ENCODE measurements at places on chromosomes 3 and 15. TPM values are rescaled to one million over a fixed set of nuclear protein-coding genes. Genes with fewer than 3 reads are reported as not detected.
A peak's percentile ranks its signal among the peaks of the same experiment; 100 is the strongest.

DNA sequence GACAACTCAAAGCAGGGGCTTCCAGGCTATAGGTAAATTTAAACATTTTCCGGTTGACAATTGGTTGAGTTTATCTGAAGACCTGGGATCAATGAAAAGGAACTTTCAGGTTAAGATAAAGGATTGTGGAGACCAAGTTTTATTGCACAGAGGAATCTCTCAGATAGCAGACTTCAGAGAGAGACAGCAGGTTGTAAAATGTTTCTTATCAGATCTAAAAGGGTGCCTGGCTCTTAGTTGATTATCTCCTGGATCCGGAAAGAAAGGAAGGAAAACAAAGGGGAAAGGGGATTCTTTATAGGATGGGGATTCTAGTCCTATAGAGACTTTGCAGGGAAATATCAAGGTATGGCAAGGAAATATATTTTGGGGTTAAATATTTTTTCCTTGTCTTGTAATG, 951.3 kb upstream of the SEMA6D start:
- no peak for DNase-seq

GRCh38 chr15:56839641-56840040, 78.8 kb upstream of the TCF12 start:
- DNase-seq, result no peak

DYNC1LI1 gene
- 32.2 TPM for total RNA-seq

ONECUT1 gene
- total RNA-seq, result not detected

GRCh38 chr15:85116066-85116465, 134.4 kb downstream of the PDE8A start:
- no peak for DNase-seq

GP9 gene
- total RNA-seq, result not detected

RBP2 gene
- total RNA-seq, result not detected

DNA sequence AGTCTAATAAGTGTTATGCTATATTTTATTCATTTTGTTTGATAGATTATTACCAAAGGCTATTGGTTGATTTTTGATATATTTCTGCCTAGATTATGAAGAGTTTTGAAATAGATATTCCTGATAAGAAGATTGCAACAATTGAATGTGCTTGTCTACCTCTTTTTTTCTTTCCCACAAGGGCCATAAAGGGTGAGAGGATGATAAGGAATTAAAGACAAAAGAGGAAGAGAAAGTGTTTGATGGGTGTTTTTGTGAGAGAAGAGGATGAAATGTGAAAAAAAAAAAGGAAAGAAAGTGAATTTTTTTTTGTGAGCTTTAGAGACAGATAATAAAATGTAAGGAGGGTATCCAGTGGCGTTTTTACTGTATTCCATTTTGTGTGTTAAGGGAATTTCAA, 244.4 kb downstream of the CHST2 start:
- DNase-seq, result no peak

ESYT3 gene
- under 0.01 TPM for total RNA-seq

DNA sequence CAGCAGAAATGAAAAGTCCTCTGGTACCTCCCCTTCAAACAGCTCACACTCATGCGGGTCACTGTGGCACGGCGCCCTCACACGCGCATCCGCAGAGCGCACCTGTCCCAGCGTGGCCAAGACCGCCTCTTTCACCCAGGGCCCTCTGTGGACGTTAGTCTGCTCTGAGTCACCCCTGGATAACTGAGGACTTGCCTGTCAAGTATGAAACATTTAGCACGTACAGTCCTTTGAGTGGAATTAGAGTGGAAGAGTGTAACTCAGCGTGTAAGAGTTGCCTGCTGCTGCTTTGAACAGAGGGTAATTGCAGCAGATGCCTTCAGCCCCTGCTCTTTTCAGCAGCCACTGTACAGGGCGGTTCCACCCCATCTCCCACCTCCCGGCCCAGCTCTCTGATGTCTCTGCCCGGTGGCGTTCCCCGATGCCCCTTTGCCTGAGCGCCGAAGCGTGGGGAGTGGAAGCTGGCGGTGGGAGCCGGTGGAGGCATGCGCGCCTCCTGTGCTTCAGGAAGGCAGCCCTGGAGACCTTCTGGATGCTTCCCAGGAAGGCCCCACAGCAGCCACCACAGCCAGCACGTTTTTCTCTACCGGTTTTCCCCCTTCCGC, 23.0 kb downstream of the CPN2 start:
- no peak for DNase-seq

- DNase-seq, result no peak
These were observed 12.3 kb downstream of the NUDT16 start for GRCh38 chr3:131393868-131394267.

- DNase-seq, result no peak
These were observed at the start of gene ADIPOQ for GRCh38 chr3:186842426-186843038. Gene ADIPOQ, plus strand, starts transcription at chr3:186842710. Its CDS starts 10,349 bp downstream, at chr3:186853059.

GOLGA6B gene
- not detected for total RNA-seq

DNA sequence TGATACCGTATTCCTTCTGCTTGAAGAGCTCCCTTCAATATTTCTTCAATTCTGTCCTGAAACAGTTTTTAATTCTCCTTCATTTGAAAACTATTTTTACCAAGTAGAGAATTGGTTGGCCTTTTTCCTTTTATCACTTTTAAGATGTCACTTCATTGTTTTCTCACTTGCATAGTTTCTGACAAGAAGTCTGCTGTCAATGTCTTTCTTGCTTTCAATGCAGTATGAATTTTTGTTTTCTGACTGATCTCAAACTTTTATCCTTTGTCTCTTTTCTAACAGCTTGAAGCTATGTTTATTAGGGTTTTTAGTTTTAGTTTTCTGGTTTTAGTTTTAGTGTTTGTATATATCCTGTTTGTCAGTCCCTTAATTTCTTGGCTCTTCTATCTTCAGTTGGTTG, 364.8 kb upstream of the TPRG1 start:
- DNase-seq, result no peak

DNA sequence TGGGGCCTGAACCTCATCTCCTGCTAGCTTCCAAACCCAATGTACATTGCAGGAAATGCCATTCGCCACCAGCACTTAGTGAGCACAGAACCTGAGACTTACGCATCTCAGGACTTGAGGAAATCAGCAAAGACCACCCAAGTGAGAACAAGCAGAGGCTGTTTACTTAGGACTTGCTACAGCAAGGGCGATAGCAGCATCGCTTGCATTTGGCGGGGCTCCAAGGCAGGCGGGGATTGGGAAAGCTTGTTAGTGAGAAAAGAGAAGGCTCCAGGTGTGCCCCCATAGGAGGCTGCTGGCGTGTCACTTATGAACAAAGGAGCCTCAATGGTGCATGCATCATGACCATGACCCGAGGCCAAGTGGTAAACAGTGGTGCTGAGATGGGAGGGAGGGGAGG, 19.7 kb downstream of the SLC6A20 start:
- DNase-seq, result no peak

DNA sequence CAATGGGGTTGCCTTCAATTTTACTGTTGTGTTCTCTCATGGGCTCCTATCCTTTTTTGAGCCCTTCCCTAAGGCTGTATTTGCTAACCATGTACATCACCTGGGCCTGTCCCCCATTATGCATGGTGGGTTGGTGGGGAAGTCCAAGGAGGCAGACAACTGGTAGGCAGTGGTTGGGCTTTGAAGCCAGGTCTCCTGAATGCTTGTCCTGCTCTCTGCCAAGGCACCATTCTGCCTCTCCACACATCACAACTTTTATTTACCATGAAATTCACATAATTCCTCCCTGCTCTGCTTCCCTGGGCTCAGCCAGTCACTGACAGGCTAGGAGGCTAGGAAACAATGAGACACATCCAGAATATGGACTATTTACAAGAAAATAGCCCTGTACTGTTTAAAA, 41.0 kb upstream of the COPB2 start:
- no peak for DNase-seq

GRCh38 chr15:100310041-100310405, 31.8 kb downstream of the ADAMTS17 start:
- no peak for DNase-seq

ZMYND10 gene
- total RNA-seq, result 0.97 TPM

DNA sequence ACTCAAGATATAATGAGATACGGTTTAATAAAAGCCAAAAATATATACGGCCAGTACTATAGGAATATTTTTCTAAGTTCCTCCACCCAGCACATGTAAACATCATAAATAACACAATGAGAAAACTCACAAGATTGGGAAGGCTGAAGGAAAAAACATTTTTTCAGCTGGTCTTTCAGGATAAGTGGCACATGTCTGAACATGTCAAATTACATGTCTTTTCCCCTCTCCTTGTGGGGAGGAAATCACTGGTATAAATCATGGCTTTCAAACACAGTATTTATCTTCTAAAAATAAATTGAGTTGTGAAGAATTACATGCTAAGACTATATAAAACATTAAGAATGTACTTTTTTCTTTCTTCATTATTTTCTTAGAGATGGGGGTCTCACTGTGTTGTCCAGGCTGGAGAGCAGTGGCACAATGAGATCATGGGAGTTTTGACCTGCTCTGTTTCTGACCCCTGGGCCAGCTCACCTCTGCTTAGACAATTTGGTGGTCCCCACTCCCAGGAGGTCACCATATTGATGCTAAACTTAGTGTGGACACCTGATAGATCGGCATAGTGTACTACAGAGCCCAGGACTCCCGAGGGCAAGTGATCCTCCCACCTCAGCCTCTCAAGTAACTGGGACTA, 32.8 kb downstream of the ETV5 start:
- no peak for DNase-seq

BTD gene
- 34.1 TPM for total RNA-seq

DNA sequence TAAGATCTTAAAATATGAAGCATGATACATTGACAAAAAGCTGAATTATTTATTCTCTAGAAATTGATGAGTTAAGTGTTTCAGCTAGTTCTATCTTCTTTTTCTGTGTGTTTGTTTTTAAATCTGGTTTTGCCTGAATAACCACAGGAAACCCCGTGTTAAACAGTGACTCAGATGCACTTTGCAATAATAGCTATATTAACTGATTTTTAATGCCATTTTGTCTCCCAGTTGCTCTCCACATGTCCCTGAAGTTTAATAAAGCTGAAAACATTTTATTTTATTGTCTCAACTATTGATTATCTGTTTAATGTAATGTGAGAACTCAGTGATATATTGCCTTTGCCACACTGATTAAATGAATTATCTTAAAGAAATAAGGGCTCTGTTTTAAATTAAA, 42.8 kb upstream of the ROBO1 start:
- DNase-seq, result no peak

- peak; percentile 61 for DNase-seq
These were observed 106.6 kb downstream of the TOP2B start for GRCh38 chr3:25558121-25558520.

DNA sequence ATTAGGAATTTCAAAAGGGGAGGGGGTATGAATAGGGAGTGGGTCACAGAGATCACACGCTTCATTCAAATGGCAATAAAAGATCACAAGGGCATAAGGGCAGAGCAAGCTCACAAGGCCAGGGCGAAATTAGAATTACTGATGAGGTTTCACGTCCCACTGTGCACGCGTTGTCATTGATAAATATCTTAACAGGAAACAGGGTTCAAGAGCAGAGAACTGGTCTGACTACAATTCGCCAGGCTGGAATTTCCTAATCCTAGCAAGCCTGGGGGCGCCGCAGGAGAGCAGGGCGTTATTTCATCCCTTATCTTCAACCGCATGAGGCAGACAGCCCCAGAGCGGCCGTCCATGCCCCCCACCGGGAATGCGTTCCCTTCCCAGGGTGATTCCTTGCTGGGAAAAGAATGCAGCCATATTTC, 18.1 kb upstream of the SMCO1 start:
- peak; percentile 37 for DNase-seq

GRCh38 chr15:24269923-24270322, 405.7 kb upstream of the NPAP1 start:
- DNase-seq, result no peak

DNA sequence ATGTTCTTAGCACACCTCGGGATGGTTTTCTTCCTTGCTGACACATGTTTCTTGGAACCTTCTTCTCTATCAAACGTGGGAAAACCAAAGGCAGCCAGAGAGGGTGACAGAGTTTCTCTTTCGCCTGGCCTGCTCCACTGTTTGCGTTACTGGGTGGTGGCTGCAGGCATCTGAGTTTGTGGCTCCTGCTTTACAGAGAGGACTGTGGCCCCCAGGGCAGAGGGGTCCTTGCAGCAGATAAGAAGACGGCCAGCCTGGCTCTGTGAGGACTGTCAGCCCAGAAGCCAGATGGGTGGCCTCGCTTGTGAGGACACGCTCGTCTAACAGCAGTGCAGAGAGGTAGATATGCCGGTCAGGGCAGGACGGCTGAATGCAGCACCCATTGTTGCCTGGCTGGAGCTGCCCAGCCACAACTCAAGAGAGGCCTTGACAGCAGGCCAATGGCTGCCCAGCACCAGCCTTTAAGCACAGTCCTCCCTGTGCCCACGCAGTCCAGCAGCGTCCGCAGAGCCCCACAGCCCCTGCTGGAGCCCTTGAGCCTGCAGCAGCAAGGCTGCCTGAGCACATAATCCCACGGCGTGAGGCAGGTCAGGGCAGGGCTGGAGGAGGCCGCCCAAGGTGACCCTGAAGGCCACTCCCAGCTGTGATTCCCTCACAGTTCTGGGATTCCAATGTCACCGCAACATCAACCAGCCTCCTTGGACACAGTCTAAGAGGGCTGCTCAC, 15.0 kb upstream of the SPTBN5 start:
- no peak for DNase-seq

DNA sequence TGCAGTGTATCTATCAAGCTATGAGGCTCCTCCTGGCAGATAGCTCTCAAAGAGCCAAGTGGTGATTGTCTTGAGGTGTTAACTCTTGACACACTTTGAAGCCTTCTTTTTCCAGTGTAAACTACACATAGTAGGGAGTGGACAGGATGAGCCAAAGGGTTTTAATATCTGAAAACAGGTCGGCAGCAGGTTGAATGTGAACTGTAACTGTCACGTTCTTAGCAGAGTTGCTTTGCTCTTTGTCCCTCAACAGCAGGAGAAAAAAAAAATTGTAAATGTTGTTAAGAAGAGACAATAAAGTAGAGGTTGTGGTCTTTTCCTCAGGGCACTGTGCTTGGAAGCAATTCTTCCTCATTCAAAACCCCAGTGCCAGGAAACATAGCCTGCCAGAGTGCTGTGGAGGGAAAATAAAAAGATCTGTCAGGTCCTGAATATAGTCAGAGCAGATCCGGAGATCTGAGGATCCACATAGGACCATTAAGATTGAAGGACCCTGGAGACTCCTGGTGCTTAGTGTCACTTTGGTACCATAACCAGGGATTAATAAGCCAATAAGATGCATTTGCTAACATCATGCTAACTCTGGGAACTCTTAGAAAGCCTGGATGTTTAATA, 229.7 kb downstream of the NAALADL2 start:
- DNase-seq, result no peak

GRCh38 chr3:112335434-112335781, 2.5 kb downstream of the CD200 start:
- DNase-seq, result no peak

SERINC4 gene
- total RNA-seq, result under 0.01 TPM

Data from fibroblast of villous mesenchyme (primary cell).